ENCODE measurements at places on chromosomes 7 and 10. TPM values are rescaled to one million over a fixed set of nuclear protein-coding genes. Genes with fewer than 3 reads are reported as not detected.

Gene GLI3
- total RNA-seq = 2.6 TPM

DNA sequence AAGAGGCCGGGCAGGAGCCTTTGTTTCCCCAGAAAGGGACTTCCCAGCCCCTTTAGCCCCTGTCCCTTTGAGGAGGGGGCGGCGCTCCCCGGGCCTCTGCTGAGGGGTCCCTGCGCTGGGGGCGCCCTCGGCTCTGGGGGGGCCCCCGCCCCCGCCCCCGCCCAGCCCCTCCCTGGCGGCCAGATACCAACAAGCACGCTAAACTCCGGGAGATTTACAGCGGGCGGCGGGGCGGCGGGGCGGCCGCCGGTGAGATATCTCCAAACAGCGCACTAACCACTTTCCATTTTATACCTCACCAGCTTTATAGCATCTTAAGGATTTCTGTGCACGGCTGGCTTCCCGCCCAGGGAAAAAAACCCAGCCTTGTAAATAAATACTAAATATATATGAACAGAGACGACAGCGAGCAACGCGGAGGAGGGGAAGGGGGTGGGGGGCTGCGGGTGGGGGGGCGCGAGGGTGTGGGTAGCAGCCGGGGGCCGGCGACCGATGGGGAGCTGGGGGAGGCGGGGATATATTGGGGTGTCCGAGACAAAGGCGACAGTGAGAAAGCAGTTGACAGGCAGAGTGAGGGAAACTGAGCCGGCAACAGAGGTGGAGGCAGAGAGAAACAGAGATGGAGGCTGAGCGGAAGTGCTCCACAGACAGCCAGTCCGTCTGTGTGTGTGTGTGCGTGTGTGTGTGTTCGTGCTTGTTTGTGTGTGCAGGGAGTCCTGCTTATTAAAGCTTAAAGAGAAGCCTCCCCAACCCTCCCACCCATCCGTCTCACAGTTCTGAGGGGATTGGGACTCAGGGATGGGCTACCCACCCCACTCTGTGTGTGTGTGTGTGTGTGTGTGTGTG is 85.8 kb downstream of the HIF1AN start:
- no peak for DNase-seq

GRCh38 chr10:113753020-113753692 is 1.7 kb downstream of the PLEKHS1 start:
- no peak for DNase-seq

Gene ITIH5
- total RNA-seq = not detected

Gene C10orf90
- total RNA-seq = not detected

DNA sequence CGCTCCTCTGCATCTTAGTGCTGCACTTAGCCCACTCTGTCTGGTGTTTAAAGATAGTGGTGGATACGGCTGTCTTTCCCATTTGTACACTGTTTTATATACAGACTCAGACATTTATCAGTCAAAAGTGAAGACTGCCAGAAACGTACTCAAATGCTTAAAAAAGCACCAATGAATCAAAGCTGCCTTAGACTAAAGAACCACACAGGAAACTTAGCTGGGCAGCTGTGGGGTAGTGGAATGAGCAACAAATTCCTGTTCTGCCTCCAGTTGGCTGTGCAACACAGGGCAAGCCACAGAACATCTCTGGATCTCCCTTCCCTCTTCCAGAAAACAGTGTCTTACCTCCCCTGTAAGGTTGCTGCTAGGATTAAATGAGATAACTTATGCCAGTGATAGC is 76.0 kb downstream of the ATXN7L1 start:
- DNase-seq = no peak

- DNase-seq = peak; percentile 94
Observed at GRCh38 chr10:68901105-68901927, at the start of gene DDX50. Gene DDX50 (plus strand): TSS chr10:68901315. CDS start chr10:68901385, 70 bp downstream.
